ENCODE measurements at places on chromosomes 7 and 10.
A peak's percentile ranks its signal among the peaks of the same experiment; 100 is the strongest.

DNA sequence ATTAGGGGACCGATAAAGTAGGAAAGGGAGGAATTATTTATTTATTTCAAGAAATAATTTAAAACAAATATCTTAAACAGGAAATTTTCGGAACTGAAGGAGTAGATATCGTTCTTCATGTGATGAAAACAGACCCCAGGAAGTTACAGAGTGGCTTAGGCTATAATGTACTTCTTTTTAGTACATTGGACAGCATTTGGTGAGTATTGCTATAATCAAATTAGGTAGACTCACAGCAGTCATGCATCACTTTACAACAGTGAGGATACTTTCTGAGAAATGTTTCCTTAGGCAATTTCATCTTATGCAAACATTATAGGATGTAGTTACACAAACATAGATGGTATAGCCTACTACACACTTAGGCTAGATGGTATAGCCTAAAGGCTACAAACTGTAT is 33.0 kb downstream of the FAM237B start:
- DNase-seq, result no peak

GRCh38 chr10:105681051-105681450 is 1040.0 kb downstream of the SORCS3 start:
- DNase-seq, result no peak

DNA sequence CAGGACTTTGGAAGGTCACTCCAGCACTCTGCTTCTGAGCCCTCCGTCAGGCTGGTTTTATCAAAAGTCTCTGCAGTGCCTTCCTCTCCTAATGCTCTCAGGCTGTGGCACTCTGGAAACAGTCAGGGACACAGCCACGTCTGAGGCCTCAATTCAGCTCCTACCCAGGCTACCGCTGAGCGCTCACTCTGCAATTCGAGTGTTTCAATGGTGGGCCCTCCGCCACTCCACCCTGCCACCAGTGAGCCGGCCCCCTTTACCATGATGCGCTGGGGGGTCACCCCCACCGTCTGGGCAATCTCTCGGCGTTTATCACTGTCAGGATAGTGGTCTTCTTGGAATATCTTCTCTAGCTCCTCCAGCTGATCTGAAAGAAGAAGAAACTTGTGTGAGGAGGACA is 3.5 kb downstream of the NOBOX start:
- DNase-seq, result no peak

DNA sequence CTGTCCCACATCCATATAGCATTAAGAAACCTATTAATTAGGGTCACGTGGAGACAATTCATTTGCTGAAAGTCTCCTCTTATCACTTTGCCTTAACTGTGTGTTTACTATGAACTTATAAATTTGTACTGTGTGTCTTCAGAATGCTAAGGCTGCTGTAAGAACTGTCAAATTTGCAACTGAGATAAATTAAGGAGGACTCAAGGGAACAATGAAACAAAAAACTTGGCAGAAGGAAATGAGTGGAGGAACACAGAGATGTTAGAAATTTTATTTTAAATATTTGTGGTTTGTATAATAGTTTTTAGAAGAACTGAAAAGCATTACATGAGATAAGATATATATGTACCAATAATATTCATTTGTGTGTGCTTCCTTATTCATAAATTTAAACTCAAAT is 1005.3 kb upstream of the SORCS1 start:
- DNase-seq, result no peak

DNA sequence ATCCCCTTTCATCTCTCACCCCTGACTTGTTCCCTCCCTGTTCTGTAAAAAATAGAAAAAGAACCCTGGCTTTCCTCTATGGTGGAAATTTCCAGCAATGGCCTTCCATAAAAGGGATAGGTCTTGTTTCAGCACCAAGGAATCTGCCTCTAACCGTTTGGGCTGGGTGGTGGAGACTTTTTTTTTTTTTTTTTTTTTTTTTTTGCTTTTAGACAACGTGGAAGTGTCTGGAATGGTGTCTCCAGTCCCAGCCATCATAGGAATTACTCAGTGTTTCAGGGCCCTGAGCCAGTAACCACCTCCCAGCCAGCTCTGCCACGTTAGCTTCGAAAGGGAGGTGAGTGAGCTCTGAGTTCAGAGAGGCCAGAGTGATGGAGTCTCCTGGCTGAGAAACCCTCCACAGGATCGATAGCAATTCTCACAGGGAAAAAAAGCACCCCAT is 97.3 kb upstream of the COL1A2 start:
- DNase-seq, result no peak

DNA sequence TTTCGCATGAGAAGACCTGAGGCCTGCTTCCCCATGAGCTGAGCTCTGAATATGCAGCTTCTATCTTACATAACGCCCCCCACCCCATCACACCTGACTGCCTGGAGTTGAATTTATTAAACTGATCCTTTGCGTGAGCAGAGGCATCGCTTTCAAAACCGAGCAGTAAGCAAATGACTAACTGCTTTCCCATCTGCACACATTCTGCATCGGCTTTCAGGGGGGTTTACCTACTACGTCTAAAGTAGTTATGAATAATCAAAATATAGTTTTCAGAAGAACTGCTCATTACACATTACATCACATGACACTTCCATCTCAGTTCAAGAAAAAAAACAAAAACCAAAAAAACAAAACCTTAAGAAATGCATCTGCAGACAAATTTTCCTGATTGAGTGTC is 54.7 kb upstream of the EGR2 start:
- DNase-seq, result no peak

DNA sequence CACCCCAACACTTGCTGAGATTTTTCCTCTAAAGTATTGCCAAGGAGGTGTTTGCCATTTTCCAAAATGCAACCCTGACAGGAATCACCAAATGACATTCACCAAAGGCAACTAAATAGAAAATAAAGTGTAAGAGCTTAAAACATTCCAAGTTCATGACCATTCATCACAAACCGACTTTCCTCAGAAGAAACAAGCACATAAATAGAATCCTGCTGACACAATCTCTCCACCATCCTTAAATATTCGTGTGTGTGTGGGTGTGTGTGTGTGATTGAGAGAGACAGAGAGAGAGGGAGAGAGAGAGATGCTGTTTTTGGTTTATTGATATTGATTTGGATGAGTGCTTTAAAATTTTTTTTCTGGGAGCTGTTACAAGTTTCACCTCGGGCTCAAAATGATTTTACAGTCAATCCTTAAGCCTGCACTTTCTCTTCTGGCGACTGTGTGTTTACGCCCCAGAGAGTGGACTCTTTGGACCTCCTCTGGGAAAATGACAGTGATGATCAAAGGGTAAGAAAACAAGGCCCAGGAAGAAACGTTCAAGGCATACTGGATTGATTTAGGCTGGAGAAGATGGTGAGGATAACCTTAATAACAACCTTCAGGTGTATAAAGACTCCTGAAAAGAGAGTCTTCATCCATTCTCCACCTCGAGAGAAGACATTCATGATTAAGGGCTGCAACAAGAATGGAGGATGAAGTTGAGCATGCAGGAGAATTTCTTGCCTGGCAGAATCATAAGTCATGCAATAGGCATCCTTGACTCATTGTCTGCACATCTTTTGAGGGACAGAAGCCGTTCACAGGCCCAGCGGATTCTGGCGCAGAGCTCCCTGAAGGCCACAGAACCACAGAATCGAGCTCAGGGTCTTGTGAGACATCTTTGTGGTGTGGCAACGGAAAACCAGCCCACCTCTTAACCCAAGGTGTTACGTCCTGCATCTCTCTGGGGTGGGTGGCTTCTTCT is 104.4 kb upstream of the FGFR2 start:
- no peak for DNase-seq

DNA sequence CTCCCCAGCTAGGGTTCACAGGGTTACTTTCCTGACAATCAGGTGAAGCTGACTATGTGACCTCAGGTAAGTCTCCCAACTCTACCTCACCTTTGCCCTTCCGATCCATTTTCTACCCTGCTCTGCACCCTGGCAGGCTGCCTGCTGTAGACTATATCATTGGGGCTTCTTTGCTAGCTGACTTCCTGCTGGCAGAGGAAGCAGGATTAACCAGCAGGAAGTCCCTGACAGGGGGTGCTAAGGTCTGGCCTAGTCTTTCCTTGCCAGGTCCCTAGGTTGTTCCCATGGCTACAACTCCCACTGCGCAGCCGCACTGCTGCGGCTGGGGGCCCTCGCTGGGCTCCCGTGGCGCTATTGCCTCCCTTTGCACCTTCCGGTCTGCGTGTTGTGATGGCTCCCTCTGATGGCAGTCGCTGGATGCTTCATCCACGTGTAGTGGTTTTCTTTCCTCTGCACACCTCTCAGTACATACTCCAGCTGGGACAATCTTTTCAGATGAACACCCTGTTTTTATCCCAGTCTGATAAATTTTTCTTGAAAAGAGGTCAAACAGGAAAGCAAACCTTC is 365.9 kb downstream of the REEP3 start:
- no peak for DNase-seq

DNA sequence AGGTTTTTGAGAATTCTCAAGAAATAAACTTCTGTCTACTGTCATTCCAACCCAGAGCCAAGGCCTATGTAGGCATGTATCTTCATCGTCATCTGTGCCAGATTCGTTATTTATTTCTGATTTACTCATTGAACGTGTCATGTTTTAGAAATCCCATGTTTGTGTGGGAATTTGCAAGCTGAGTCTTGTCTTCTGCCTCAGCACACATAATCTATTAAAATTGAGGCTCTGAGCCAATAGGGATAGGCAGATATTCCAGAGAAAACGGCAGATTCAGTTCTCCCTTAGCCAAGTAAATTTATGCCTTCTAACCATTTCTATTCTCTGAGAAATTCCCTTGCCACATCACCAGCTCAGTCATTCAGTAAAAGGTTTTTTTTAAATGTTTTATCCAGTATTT is 444.6 kb downstream of the REEP3 start:
- DNase-seq, result no peak

- DNase-seq, result no peak
Measured at GRCh38 chr7:68720697-68721096, 877.6 kb upstream of the AUTS2 start.

GRCh38 chr10:71368643-71369042 is 28.1 kb upstream of the CDH23 start:
- DNase-seq, result no peak

- no peak for DNase-seq
Measured at GRCh38 chr7:1536743-1537534, 6.4 kb downstream of the MAFK start.

- DNase-seq, result no peak
Measured at GRCh38 chr10:86848747-86849146, 92.3 kb downstream of the BMPR1A start.

DNA sequence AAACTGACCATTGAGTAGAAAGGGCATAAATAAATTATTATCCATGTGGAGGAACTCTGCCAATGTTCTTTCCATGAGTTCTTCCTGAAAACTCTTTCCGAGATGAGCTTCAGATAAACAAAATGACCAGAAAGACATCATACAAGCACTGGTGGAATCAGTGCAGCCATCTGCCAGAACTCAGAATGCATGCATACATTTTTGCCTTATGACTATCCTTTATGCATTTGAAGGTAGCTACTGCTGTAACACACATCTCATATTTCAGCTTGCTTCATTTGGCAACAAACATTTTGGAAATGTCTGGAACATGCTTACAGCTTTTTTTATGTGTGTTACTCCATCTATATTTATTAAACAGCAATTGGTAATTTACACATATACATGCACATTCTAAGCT is 448.9 kb downstream of the PLXDC2 start:
- DNase-seq, result no peak

DNA sequence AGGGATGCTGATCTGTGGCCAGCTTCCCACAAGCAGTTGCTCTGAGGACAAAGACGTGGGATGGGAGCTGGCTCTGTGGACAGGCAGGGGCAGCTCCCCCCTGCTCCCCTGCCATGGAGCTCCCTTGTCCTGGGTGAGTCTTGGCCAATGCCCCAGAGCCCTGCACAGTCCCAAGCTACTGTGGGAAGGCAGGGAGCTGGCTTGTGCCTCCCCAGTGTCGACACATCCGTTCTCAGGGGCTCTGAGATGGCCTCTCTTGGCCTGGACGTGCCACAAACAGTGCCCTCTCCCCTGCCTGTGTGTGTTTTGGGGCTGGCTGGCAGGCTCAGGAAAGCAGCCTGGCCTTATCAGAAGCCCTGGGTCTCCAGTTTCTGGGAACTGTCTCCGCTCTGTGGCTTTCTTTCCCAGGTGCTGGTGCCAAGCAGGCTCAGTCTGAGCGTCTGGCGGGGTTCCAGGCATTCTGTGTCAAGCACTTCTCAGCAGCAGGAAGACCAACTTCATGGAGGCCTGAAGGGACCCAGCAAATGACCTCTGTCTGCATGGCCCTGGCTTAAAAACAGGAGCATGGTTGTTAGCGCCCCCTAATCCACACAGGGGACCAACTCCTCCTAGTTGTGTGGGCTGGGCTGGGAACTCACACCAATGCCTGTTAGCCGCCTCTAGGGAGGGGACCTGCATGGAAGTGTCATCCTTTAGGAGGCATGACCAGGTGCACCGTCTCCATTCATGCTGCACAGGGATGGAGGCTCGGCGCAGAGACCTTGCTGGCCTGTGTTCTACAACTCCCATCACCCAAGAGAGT is 375.2 kb downstream of the RPS24 start:
- no peak for DNase-seq

DNA sequence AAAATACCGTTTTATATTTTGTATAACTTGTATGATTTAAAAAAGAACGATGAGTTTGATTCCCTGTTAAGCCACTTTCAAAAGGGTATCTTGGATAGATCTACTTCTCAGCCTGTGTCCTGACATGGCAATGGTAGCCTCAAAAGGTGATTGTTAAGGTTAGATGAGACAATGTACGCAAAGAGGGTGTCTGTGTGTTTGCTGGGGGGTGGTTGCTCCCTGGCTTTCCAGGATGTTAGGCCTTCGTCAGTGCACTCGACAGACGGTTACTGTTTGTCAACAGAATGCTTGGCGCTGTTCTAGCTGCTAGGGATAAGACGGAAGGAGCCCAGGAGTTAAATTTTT is 90.3 kb downstream of the NEURL1 start:
- DNase-seq, result no peak

- DNase-seq, result no peak
Measured at GRCh38 chr7:80240265-80241025, 105.8 kb downstream of the GNAI1 start.

- DNase-seq, result no peak
Measured at GRCh38 chr10:15630353-15630752, 89.4 kb downstream of the ITGA8 start.

DNA sequence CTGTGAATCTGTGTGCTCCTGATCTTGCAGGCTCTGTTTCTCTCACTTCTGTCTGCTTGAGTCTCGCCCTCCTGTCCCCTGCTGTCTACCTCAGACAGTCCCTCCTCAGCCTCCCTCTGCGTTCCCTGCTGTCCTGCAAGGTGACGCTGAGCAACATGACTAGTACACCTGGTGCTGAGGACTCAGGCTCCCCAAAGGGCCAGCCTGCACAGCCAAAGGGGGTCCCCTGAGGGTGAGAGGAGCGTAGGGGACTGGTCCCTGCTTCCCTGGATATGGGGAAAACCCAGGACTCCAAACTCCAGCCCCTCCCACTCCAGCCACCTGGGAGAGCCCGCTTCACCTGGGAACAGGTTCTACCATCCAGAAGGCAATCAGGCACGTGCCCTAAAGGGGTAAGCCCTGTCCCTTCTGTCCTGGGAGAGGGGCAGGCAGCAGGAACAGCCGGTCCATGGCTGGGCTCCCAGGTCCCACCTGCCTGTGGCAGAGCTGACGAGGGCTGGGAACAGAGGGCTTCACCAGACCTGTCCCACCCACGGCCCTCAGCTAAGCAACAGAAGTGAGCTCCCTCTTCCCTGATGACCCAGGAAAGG is 156.5 kb downstream of the UBE2H start:
- no peak for DNase-seq

GRCh38 chr10:127802531-127803095 is 65.6 kb downstream of the FOXI2 start:
- no peak for DNase-seq

GRCh38 chr7:116210345-116211005 is at the start of gene TES:
Gene TES (plus strand): TSS chr7:116210539. CDS start chr7:116210708, 169 bp downstream.
- peak; percentile 58 for DNase-seq

All from stimulated activated CD4-positive, alpha-beta T cell treated with anti-CD3 and anti-CD28 coated beads, Interleukin-1b, Interleukin-23, amount 100 ng/mL, for 24 hours (primary cell).